Stimulated activated naive B cell treated with anti-CD40 and anti-IgM and Interleukin-4, amounts not matched to agents 10 μg/mL and 1 μg/mL and 100 μg/mL, for 72 hours (primary cell): ENCODE measurements at places on chromosomes 4 and X.

GRCh38 chr4:55358668-55359067 lies 12.6 kb downstream of the SRD5A3 start:
- DNase-seq = no peak

DNA sequence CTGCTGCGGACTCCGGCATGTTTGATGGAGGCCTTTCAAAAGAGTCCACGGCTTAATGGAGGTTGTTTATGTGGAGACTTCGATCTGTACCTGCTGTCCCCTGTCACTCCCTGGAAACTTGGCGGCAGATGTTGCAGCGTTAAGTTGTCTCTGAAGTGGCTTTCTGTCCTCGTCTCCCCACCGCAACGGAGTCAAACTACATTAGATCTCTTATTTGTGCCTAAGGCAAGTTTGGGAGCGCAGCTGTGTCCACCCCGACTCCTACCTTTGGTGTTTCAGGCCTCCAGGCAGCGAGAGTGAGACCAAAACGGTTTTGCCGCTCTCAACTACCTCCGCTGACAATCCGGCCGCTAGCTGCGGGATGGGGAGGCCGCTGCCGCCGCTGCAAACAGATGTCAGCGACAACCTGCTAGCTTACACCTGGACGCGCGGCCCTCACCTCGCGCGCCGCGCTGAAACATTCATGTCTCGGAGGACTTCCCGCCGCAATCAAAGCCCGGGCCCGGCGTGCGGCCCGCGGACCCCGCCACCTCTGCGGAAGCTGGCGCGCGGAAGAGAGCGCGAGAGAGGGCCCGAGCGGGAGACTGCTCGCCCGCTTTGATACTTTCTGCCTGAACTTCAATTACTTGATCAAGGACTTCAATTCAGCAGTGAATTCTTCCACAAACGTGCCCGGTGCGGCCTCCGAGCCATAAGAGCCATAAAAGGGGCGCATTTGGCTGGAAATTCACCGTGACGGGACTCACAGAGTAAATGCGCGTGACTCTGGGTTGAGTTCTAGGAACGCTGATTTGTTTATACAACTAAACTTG lies 108.4 kb downstream of the ANTXR2 start:
- no peak for DNase-seq

DNA sequence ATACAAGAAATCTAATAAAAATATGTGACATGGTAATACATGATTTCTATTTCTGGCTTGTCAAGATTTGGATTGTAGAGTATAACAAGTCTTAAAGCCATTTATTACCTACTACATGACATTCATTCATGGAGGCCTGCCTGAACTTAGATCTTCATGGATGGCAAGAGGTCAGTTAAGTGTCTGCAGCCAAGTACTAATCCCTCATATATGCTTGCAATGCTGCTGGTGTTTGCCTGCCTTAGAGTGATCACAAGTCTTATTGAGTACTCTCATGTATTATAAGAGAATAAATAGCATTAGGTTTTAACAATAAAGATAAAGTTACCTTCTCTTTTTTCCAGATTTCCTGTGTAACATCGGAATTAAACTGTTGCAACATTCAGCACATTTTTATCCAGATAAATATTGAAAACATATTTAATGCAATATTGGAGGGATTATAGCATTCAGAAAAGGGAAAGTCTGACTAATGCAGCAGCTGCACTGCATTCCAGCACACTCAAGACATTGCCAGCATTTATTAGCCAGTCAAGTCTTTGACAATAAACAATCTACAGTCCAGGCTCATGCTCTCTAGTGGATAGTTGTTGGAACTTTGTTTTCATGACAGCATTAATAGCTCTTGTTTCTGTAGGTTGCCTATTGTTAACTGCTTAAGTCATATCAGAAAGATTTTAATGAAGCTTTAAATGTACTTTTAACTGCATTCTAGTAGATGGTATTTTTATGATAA lies 737.1 kb downstream of the FAT4 start:
- no peak for DNase-seq

GRCh38 chr4:3122081-3122563 lies 47.6 kb downstream of the HTT start:
- DNase-seq = no peak

DNA sequence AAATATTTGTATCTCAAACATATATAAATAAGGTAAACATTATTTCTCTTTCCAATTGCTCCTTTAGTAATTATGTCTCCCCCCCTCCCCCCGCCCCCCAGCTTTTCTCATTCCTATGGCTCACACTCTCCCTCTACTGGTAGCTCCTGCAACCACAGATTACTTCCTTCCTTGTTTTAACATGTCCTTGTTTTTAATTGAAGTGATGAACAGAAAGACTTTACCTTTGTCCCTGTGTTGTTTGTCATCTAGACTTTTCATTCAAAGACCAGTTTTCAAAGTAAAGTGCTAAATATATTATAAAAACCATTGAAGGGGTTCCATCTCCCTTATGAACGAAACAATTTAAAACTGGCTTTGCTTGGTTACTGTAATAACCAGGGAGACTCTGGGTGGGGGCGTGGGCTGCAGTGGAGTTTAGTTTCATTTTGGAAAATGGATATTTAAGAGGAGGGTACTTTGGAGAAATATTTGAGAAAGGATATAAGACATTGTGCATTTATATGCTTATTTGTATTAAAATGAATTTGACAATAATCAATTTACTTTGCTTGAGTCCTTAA lies 352.9 kb downstream of the RAPGEF2 start:
- no peak for DNase-seq

- no peak for DNase-seq
Measured at GRCh38 chr4:101941816-101942358, 151.4 kb downstream of the BANK1 start.

GRCh38 chr4:101282076-101282844 lies 65.1 kb downstream of the PPP3CA start:
- DNase-seq = no peak

DNA sequence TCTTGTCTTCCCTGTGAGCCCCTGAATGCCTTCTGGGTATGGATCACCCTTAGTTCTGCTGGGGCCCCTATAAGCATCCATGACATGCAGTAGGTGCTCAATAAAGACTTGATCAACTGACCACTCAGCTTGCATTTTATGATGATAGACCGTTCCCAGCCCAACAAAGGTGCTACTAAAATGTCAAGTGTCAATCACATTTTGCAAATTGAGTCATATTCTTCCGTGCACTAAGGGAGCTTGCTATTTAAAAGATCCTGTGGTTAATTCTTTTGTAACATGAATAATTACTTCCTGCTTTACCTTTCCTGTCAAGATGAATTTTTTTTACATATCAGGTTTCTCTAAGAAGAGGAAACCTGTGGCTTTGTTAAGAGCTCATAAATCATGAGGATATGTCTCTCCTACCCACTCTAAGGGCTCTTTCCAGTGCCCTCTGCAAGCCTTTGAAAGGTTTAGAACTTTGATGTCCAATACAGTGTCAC lies 47.6 kb downstream of the SH3KBP1 start:
- no peak for DNase-seq

GRCh38 chr4:82500435-82501153 lies 61.2 kb downstream of the TMEM150C start:
- DNase-seq = no peak

DNA sequence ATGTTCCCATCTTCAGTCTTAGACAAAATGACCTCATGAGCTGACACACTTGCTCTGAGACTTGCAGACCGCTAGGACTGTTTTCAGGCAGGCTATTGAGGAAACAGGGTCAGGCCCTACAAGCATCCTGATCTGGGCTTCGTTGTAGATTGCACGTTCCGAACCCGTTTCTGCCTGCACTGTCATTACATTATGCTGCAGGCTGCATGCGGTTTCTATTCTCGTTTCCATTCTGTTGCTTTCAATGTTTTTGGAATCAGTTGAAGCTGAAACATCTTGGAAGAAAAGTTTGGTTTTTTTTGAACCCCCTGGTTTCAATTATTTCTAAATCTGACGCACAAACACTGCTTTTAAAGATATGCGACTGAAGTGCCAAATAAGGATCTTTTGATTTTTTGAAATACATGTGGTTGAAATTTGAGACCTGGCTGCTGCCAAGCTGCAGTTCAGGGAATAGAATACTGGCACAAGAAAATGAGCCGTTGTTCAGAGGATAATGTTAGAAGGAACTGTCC lies 716.1 kb upstream of the INTU start:
- DNase-seq = no peak

GRCh38 chr4:61027939-61028338 lies 172.2 kb upstream of the ADGRL3 start:
- DNase-seq = no peak

DNA sequence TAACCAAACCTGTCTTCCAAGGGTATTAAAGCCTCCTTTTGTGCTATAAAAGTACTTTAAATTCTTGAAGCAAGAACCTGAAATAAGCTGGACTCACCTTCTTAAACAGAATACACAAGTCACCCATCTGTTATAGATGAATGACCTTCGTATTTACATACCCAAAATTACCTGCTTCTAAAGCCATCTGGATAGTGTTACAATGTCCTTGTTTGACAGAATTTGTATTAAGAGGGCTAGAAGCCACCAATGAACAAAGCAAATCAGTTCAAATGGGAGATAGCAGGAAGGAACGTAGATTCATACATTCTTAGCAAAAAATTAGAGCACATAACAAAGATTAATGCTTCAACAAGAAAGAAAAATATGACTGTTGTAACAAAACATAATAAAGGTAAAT lies 33.7 kb upstream of the CCSER1 start:
- DNase-seq = no peak

- DNase-seq = no peak
Measured at GRCh38 chr4:99329876-99330275, 8.7 kb upstream of the ADH1B start.

GRCh38 chrX:124269881-124270280 lies 62.6 kb upstream of the TEX13D start:
- DNase-seq = no peak

DNA sequence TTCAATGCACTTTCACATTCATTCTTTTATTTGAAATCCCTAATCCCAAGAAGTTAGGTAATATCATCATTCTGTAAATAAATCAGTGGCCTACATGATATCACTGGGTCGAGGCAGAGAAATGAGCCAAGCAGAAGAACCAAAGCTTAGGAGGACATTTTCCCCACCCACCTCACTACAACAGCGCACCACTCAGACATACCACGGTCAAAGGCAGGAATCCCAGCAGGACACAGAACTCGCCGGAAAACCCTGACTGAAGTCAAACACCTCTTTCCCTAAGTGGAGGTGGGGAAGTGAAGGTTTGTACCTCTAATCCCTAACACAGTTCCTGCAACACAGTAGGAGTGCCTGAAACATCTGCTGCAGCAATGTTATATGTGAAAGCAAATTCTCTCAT lies 21.5 kb downstream of the RELL1 start:
- DNase-seq = no peak

DNA sequence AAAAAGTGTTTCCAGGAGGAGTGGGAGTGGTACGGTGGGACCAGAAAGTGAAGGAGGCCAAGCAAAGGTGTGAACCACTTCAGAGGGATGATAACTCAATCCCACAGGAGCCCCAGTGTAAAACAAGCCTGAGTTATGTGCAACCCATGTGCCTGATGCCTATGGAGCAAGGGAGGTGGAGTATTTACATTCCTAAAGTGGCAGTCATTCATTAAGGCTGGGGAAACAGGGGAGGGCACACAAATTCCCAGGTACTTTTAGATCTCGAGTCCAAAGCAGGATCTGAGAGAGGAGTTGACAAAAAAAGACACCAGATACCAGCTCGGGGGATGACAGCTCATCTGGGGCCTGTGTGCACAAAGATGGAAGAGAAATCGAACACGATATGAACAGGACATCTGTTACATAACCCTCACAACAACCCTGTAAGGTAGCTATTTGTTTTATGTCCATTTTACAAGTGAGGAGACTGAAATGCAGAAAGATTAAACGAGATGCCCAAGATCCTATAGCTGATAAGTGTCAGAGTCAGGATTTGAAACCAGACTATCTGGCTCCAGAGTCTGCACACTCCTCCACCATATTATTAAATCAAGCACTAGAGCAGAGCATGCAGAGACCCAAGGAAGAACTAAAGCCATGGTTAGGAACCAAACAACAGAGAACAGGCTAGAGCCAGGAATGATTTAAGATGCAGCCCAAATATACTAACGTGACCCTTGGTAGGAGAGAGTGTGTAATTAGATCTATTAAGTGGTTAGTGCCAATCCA lies 91.9 kb upstream of the MAPK10 start:
- no peak for DNase-seq

DNA sequence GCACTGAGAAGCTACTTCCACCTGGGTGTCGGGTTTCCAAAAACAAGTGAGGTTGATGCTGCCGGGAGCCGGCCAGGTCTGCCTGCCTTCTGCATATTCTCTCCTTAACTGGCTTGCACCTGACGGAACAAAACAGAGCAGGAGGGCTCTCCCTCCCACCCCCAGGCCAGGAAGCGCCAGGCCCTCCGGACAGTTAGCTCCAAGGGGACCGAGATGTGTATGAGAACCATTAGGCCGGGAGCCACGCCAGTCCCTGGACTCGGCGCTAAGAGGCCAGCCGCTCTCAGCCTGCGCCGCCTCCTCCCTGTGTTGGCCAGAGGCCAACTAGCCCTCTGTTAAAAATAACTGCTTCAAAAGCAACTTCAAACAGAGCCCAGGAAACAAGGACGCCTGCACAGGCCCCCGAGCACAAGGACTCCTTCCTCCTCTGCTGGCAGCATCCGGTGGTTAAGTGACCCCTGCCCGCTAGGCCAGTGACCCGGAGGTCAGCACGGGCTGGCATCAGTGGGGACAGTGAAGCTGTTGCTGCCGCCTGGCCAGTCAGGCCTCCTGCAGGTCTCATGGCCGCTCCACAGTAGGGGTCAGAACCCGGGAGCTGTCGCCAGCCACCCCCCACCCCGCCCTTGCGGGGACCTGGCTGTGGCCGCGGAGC lies 107.9 kb downstream of the ABLIM2 start:
- DNase-seq = no peak

- DNase-seq = no peak
Measured at GRCh38 chrX:146278381-146278780, 460.8 kb downstream of the SLITRK2 start.
